ENCODE measurements at places on chromosomes 5 and 9.

DNA sequence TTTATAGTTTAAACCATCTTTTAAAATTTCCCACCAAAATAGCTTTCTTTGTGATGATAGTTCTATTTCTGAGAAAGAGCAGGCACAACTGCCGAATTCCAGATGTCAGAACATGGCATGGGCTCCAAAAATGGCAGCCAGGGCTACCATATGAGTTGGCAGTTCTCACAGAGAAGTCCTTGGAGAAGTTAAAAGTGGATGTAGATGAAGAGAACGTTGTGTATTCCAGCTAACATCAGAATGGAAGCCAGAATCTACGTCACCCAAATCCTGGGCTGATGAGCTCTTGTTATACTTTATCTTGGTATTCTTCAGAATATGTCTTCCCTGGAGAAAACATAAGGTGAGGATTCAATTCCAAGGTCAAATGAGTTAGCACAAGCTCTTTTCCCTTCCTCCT is 66.9 kb upstream of the BASP1 start:
- no peak for DNase-seq

- no peak for DNase-seq
These were observed 79.8 kb downstream of the TNC start for GRCh38 chr9:115038178-115038577.

- no peak for DNase-seq
These were observed 42.8 kb downstream of the NRG2 start for GRCh38 chr5:140000332-140000731.

- DNase-seq = no peak
These were observed 2.6 kb upstream of the RFX3 start for GRCh38 chr9:3528451-3528850.

GRCh38 chr9:24189986-24190385 is 355.7 kb downstream of the IZUMO3 start:
- DNase-seq = peak; percentile 4

GRCh38 chr5:73770172-73771025 is 144.4 kb downstream of the ARHGEF28 start:
- DNase-seq = no peak

DNA sequence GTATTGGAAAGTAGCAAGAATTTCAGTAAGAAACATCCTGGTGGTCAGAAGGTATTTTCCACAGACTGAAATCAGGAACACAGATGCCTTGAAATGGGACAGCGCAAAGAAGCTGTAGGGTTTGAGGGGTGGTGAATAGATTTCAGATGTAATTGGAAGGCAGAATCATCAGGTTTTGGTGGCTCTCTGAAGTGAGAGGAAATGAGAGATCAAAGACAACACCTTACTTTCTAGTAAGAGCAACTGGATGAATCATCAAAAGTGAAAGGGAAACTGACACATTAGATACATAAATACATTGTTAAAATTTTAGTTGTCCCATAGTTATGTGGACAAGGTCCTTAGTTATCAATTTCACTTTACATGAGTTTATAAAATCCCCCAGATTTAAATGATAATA is 188.2 kb upstream of the SLC27A6 start:
- peak; percentile 48 for DNase-seq

DNA sequence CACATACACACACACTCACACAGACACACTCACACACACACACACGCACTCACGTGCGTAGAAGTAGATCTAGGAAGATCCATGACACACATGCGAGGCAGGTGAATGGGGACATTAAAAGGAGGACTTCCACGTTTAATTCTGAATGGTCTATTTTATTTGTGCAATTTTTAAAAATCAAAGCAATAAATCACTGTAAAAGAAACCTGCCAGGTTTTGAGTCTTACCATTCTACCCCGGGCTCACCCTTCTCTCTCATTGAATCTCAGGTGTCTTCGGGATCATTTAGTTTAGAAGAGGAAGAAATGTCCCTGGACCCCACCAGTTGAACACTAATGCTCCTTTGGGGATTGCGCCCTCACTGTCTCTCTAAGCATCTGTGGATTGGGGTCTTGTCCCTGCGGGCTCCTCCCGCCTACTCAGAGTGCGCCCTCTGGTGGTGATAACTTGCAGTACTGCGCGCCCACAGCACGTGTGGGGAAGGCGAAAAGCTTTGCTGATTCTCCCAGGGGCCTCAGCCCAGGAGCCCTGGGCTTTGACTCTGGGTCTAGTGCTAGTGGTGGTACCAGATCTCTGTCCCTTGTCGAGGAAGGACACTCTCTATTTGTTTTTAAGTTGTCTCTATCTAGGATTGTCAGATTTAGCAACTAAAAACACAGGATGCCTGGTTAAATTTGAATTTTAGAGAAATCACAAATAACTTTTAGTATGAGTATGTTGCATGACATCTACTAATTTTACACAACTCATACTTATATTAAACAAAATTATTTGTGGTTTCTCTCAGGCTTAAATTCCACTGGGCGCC is 34.8 kb downstream of the BOD1 start:
- peak; percentile 4 for DNase-seq

GRCh38 chr5:3593771-3594509 is 1.7 kb upstream of the IRX1 start:
- no peak for DNase-seq

DNA sequence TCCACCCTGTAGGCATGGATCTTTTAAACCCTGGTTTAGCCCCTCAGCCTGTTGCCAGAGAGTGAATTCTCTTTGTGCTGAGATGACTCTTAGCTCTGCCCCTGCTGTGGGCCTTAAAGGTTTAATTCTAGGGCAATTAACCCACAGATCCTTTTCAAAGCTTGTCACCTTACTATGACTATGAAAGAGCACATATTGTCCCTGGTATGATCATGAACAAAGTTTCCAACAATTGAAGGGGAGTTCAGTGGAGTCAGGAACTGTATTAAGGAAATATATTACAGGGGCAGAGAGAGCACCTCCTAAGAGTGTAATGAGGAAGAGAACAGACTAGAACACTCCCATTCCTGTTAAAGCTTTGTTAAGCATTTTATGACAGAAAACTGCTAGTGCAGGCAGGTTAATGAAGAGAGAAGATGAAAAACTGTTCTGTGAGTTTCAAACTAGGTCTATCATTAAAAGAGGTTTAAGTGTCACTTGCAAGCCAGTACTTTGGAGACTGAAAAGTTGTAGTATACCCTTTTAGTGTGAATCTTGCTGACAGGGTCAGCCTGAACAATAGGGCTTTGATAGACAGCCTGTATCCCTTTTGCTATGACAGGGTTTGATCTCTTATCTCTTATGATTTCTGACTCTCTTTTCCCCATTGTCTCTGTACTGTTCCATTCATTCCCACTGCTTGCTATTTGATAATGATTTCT is 104.2 kb upstream of the ELL2 start:
- peak; percentile 39 for DNase-seq

DNA sequence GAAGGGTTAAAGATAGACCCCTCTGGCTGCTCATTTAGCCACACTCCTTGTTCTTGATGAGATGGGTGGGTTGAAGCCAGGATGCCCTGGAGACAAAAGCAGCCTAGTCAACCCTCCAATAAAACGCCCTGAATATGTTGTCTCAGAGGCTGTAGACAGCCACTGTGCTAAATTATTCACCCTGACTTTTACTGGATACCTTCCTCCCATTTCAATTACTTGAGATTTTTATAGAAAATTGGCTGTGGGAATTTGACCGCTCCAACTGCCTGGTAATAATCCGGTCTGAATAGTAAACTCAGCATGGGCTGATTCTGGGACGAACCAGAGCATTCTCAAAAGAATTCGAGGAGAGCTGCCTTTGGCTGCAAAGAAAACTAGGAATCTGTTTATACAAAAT is 104.2 kb downstream of the SNX18 start:
- no peak for DNase-seq

- peak; percentile 50 for DNase-seq
These were observed 5.2 kb upstream of the ST6GALNAC6 start for GRCh38 chr9:127904561-127905003.

DNA sequence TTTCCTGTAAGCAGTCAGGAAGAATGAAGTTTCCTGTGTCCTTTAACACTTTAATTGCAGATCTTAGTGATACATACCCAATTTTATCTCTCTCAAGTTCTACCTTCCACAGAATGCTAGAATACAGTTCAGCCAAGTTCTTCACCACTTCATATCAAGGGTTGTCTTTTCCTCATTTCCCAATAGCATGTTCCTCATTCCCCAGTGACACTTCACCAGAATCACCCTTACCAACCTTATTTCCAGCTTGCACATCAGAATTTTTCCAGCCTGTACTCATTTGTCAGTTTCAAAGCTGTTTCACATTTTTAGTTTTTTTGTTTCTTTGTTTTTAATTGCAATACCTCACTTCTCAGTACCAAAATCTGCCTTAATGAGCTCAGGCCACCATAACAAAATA is 126.1 kb downstream of the ESM1 start:
- DNase-seq = peak; percentile 41

DNA sequence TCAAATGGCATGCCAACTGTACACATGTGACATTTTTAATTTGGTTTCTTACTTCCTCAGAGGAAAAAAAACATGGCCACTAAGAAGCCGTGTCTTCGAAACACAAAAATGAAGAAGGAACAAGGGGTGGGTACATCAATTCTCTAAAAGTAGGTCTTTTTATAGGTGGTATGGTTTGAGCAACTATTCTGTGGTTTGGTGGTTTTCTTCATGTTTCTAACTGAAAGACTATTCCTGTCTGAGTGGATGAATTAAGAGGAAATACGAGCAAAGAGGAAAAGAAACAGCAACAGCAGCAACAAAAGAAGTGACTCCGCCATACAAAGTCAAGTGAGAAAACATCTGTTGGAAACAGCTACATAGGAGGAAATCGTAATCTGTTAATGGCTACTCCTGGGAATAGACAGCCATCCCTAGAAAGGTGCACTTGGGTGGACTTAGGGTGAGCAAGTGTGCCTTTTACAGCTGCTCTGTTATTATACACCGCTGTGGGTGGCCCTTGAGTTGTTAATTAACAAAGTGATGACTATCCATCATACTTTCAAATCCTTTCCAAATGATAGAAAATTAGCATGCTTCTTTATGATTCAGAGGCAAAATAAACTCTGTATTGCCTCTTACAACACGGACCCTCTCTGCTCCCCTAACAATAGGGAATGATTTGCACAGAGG is 575.8 kb downstream of the TLE1 start:
- no peak for DNase-seq

DNA sequence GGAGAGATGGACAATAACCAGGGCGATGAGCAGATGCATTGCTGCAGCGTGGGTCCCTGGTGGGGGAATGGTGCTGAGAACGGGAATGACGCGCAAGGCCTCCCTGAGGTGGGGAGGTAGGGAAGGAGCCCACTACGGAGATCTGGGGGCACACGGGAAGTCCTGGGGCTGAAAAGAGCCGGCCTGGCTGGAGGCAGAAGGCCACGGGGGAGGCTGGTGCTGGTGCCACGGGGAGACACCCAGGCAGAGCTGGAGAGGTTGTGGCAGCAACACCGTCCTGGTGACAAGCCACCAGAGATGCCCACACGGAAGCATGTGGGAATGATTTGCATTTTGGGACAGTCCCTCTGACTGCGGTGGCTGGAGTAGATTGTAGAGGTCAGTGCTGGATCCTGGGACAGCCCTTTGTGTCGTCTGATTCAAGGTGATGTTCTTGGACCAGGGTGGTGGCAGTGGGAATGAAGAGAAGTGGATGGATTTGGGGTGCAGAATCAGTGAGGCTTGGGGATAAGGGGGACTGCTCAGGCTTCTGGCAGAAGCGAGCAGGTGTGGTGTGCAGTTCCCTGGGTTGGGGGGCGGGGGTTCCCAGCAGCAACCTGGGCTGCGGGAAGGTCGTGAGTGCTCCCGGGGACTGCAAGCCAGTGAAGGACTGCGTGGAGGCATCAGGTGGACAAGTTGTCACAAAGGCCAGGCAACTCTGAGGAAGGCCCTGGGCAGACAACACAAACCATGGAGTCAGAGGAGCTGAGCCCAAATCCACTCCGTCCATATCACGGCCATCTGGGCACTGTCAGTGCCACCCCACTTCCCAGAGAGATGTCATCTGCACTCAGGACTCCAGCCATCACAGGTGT is 25.2 kb upstream of the CNOT6 start:
- no peak for DNase-seq

DNA sequence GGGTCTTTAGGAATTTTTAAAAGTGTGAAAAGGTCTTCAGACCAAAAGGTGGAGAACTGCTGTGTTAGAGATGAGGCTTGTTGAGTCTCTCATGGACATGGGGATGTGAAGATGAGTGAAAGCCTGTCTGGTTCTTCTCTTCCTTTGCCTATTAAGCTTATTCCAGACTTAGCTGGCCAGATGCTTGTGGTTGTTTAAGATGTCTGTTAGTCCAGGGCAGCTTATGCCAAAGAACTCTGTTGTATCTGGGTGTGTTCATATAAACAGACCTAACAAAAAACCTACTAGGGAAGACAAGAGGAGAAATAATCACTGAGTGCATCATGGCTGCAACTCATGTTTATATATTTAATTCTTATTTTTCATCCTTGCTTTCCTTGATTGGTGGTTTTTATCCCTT is 57.5 kb upstream of the NCS1 start:
- no peak for DNase-seq

DNA sequence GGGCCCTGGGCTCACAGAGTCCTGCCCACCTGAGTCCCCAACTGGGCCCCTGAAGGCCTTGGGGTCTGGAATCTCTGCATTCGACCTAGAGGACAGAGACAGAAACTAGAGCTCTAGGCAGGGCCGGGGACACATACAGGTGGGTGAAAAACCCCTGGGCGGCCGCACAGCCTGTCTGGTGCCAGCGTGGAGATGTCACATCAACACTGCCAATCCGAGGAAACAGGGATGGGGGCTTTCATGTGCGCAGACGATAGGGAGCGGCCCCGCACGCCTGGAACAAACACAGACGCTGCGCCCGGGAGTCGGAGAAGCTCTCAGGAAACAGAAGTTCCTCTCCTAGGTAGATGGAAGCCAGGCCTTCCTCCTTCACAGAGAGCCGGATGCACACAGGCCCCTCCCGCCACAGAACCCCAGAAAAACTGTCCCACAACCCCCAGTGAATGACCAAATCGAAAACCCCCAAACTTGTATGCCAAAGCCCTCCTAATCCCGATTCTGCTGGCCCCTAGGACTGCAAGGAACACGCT is 1.8 kb downstream of the GRM6 start:
- no peak for DNase-seq

DNA sequence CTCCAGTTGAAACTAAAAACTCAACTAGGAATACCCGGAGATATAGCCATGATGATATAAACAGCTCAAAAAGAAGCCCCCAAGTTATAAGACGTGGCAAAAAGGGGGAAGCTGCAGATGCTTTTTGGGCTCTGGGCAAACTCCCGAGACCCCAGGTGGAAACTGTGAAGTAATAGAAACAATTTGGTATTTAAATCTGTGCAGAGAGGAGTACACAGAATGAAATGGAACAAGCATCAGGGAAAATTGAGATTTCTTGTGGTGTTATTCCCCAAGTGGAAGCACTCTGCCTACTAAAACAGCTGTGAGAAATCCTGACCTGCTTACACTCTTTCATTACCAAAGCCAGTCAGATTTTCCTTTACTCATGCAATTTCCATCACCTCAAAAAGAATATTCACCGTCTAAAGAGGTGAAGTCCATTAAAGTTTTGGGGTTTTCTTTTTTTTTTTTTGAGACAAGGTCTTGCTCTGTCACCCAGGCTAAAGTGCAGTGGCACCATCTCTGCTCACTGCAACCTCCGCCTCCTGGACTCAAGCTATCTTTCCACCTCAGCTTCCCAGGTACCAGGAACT is 23.5 kb downstream of the SAXO1 start:
- DNase-seq = no peak

Measured in bronchial epithelial cell (primary cell).